ENCODE measurements at places on chromosomes 13 and 19. TPM values are rescaled to one million over a fixed set of nuclear protein-coding genes. Genes with fewer than 3 reads are reported as not detected.
A peak's percentile ranks its signal among the peaks of the same experiment; 100 is the strongest.

The UBAC2 gene
- total RNA-seq, result 52.1 TPM

The FGF21 gene
- total RNA-seq, result not detected

The HSD11B1L gene
- total RNA-seq, result 7.5 TPM

GRCh38 chr19:10817291-10818038, 18.5 kb downstream of the TMED1 start:
- peak; percentile 80 for DNase-seq

GRCh38 chr19:16599655-16600346, 27.6 kb upstream of the SLC35E1 start:
- DNase-seq, result no peak

All from ovary (tissue), 10 donors.